ENCODE measurements at places on chromosomes 5 and 9.

DNA sequence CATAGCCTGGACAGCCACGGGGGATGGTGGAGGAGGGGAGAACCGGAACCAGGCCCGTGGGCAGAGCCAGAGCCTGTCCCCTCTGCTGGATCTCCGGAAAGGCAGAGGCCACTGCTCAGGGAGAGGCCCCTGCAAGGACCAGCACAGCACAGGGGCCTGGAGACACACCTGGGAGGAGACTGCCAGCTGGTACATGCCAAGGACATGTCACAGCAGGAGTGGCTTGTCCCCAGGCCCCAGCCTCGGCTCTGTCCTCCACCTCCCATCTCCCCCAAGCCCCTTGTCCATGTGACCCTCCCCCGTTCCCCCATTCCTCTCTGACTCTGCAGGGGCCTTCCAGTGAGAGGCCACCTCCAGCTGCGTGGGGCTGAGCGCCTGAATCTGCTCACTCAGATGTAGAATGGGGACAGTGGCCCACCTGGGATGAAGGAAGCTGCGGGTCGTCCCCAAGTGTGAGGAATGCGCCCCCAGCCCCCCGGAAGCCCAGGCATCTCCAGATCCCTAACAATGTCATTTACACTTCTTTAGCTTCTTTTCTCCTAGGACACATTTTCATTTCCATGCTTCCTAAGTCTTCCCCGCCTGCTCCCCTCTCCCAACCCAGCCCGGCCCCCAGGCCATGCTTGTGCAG lies 349.6 kb upstream of the IRX2 start:
- DNase-seq = no peak

DNA sequence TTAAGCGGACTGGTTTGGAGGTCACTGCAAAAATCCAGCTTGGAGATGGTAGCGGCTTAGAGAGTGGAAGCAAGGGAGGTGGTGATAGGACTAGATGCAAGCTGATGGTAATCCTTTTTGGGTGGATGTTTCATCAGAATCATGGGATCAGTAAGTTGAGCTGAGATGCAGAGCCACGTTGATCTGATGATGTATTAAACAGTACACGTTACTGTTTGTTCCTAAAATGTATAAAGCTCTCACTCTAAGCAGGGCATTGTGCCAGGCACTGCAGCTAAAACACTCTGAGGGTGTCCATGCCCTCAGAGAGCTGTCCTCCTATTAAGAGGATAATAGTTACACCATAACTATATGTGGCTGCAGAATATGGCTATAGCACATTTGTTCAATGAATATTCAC lies 93.1 kb downstream of the JAKMIP2 start:
- DNase-seq = no peak

GRCh38 chr5:23840083-23840482 lies 332.7 kb downstream of the PRDM9 start:
- DNase-seq = no peak

DNA sequence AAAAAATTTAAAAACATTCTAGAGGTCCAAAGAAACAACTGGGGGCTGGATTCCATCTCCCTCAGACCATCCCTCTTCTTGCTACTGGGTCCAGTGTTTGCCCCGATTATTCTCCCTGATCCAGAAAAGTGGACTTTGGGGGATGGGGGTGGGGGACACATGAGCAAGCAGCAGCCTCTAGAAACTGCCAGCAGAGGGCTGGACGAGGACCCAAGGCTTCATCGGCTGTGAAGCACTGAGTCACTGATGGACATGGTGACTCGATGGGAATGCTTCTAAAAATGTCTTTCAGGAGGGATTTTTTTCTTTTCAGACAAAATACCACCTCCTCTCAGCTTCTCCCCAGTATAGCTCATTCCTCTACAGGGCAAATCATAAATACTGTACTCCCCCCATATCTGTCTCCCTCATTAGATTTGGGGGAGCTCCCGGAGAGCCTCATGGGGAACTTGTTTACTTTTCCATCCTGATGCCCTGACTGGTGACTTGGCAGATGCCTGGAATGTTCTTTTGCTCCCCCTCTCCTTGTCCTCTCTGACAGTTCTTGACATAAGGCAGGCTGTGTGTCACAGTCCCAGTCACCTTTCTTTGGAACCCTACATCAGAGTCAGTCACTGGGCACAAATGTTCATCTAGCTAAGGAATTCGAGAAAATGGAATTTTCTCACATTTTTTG lies 67.2 kb upstream of the STC2 start:
- no peak for DNase-seq

DNA sequence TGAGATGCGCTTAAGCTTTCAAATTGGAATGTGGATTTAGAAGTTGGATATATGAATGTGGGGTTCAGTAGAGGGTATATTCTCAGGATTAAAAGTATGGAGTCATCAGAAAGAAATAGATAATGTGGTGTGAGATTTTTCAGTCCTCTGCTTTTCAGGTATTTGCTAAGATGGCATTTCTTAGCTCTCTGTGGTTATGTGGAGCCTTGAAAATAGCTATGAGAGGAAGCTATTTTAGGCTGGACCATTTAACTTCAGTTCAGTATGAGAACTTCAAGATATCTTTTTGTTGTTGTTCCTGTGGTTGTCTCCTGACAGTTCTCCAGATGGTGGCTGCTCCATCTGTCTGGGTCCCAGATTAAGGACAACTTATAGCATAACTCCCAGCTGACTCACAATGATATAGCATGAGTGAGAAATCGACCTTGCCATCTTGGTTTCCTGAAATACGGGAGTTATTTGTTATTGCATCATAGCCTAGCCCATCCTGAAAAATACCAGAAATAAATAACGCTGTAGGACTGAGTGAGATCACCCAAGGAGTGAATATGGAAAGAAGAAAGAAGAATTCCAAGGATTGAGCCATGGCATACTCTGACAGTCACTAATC lies 461.5 kb downstream of the ANXA1 start:
- DNase-seq = no peak
